NCI-H2029 treated with DMSO at 0.1 percent for 48 hours (cell line): ENCODE measurements at places on chromosomes 11 and 22.

DNA sequence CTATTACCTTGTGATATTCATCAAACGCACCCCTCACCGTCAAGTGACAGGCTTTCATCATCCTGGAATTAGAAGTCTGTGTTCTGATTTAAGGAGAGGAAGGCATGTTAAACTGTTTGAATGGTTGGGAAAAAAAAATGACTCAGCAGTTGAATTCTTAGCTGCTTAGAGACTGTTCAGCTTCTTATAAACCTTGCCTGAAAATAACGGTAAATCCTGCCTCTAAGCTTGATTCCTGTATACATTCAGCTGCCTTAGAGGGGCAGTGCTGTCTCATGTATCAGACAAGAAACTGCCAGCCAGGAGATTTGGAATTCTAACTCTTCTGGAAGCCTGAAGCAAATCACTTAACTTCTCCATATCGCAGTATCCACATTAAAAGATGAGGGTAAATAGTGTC, 437.4 kb downstream of the JRKL start:
- DNase-seq: no peak

DNA sequence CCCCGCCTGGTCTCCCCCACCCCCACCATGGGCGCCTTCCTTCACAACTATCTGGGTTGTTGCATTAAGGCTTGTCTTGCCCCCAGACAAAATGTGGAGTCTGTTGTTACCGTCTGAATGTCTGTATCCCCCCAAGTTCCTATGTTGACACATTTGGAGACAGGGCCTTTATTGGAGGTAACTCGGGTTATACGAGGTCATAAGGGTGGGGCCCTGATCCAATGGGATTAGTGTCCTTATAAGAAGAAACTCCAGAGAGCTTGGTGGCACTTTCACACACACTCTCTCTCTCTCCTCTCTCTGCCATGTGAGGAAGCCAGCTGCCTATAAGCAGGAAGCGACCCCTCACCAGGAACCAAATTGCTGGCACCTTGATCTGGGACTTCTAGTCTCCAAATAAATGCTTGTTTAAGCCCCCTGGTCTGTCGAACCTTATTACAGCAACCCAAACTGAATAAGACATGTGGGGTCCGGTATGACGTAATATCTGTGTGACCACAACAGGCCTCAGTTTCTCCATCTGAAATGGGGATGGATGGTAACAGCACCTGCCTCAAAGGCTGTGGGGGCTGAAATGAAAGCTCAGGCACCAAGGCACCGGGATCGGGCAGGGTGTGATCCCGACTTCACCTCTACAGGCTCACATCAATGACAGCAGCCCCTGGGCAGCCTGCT, 222.3 kb downstream of the CTTN start:
- no peak for DNase-seq

DNA sequence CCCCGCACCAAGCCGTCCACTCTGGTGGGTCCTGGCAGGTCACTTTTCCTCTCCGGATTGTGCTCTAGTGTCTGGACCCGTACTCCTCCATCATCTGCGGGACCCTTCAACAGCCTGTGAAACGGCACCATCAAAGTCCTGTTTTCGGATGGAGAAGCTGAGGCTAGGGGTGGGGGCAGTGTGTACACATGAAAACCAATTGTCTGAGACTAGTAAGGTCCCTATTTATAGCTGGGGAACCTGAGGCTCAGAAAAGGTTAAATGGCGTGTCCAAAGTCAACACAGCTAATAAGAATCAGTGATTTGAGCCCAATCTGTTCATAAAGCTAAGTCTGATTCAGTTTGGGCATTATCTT, 668 bp upstream of the LRRC32 start:
- no peak for DNase-seq

DNA sequence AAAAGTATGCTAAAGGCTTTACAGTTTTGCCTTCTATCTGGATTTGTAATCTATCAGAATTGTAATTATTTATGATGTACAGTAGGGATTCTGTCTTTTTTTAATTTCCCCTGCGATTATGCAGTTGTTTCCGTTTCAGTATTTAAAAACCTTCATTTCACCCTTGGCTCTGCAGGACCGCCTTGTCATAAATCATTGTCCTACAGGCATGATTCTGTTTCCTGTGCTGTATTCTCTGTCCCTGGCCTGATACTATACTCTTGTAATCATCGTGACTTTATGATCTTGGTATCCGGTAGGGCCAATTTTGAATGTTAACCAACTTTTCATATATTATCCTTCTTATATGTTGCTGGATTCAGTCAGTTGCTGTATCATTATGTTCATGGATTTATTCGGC, 151.7 kb downstream of the ATXN10 start:
- DNase-seq: no peak

GRCh38 chr22:38203090-38203810, 1.5 kb downstream of the MAFF start:
- DNase-seq: no peak

- DNase-seq: no peak
Observed at GRCh38 chr22:20273758-20274181, 5.7 kb upstream of the RTN4R start.

- no peak for DNase-seq
Observed at GRCh38 chr22:27314276-27314807, 487.2 kb downstream of the MN1 start.

GRCh38 chr11:21456186-21456585, 736.7 kb upstream of the ANO5 start:
- DNase-seq: no peak

GRCh38 chr11:45805305-45806071, 539 bp downstream of the SLC35C1 start:
- DNase-seq: no peak

GRCh38 chr11:116852261-116853031, 15.0 kb upstream of the APOA1 start:
- peak; percentile 6 for DNase-seq

DNA sequence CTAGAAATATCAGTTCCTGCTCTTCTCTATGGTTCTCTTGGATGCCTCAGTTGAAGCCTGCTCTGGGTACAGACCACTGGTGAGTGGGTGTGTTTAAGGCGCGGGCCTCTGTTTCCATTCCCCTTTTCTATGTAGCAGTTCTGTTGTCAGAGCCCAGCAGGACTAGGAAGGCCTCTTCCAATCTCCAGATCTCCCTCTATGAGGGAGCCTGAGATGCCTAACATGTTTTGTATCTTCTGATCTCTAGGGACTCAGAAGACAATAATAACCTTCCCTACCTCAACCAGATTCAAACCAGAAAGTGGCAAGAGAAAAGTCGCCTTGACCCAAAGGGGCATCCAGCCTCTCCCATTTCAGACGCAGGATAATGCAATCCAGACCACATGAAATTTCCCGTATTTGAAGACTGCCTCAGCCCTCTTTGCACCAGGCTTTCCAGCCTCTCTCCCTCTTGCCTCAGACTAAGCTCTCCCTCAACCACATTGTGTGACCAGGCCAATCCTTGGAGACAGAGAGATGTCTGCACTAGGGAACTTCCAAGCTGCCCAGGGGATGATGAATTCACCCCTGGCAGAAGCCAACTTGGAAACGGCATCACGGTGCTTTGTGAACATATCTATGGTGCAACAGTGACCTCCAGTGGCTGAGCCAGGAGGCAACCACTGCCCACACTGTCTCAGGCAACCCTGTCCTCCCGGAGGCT, 150.1 kb upstream of the UBASH3B start:
- peak; percentile 45 for DNase-seq

DNA sequence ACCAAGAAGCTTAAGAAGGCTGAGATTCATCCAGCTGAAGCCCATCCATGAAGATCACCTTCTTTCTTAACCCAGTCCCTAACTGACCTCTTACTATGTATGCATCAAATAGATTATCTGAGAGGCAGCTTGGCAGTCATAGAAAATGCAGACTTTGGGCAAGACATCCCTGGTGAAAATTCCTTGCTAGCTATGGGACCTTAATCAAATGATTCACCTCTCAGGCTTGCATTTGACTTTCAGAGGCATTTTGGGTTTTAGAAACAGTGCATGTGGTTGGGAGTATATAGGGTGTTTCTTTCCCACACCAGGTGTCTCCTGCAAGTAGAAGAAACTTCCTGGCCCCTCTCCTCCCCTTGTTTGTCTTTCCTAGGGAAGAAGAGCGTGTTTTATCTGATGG, 188.5 kb upstream of the ISX start:
- DNase-seq: no peak

- no peak for DNase-seq
Observed at GRCh38 chr11:10528121-10528520, 12.9 kb downstream of the RNF141 start.

- DNase-seq: no peak
Observed at GRCh38 chr22:37052386-37053309, 1.1 kb downstream of the KCTD17 start.

DNA sequence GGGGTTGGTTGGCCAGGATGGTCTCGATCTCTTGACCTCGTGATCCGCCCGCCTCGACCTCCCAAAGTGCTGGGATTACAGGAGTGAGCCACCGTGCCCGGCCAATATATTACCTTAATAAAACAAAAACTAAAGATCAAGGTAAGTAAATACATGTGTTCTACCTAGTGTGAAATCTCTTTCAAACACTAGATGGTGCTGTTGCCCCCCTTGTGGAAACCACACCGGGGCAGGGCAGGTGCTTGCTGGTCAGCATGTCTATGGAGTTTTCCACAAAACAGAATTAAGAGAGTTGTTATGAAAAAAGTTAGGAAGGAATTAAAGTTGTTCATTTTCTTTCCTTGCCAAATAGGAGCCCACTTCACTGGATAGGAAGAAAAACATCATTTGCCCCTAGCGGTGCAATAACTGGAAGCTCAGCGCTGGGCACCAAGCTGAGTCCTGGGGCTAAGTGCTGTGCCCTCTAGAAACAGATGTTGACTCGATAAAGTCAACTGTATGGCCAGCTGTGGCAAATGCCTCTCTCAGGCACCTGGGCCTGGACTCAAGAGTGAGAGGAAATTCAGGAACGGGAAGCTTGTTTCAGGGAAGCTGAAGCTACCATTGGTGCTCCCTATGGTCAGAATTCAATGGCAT, 6.3 kb upstream of the KCNJ5 start:
- DNase-seq: peak; percentile 61

- no peak for DNase-seq
Observed at GRCh38 chr11:123473941-123474677, 44.0 kb downstream of the GRAMD1B start.

DNA sequence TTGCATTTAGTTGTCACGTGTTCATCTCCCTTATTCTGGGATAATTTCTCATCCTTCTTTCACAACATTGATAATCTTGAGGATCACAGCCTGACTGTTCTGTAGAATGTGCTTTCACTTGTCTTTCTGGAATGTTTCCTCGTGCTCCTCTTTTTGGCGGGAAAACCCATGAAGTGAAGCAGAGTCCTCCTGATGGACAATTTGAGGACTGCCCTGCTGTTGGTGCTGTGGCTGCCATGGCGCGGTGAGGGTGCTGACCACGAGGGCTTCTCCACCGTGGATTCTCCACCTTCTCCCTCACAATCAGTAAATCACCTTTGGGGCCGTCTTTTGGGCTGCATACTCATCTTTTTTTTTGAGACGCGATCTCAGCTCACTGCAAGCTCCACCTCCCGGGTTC, 946.9 kb downstream of the BRD1 start:
- DNase-seq: no peak

DNA sequence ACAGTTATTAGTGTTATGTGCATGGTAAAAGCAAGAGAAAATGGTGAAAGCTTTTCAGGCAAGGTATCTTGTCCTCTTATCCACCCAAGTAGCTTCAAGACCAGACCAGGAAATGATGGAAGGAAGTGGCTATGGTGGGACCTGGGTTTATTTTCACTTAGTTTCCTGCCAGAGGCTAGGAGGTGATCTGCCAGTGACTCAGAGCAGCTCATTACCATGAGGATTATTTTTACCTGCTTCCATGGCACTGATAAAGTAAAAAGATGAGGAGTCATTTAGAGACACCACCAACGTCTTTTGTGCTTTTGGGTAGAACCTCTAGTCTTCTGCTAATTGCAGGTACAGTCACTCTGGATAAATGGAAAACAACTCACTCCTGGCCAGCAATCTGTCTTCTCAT, 339.9 kb upstream of the KIRREL3 start:
- DNase-seq: no peak

DNA sequence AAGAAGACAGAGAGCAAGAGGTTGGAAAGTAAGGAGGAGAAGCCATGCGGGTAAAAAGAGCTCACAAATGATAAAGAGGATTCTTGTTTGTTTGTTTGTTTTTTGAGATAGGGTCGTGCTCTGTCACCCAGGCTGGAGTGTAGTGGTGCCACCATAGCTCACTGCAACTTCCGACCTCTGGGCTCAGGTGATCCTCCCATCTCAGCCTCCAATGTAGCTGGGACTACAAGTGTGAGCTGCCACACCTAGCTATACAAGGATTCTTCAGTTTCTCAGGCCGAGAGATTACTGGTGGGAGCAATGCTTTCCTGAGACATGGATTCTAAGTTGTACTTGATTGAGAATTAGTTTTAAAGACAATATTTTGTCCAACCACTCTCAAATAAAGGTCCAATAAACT, 55.6 kb downstream of the CLTCL1 start:
- DNase-seq: no peak

- no peak for DNase-seq
Observed at GRCh38 chr22:39818094-39818493, 75.5 kb downstream of the ENTHD1 start.

- DNase-seq: no peak
Observed at GRCh38 chr22:36741204-36741793, 34.6 kb downstream of the IFT27 start.

DNA sequence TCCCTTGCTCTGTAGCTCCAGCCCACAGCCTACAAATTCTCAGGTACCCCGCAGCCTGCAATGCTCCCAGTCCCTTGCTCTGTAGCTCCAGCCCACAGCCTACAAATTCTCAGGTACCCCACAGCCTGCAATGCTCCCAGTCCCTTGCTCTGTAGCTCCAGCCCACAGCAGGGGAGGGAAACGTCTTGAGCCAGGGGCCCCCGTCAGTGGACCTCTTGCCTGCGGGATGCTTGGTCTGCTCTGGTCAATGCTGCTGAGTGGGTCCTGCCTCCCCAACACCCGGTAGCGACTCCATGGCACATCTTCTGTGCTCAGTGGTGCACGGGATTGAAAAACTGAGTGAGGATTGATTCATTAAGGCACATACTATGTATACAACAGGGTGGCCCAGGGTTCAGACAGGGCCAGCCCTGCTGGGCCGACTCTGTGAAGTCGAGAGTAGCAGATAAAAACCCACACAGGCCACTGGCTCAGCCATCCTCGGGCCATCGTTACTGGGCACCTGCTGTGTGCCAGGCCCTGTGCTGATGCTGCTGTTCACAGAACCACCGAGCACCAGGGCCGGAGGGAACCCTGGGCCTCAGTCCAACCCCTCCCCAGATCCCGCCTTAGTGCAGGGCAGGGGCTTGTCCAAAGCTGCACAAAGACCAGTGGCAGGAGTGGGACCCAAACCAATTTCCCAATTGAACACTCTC, 69.7 kb downstream of the MYO7A start:
- DNase-seq: no peak

- DNase-seq: no peak
Observed at GRCh38 chr11:72297828-72298227, 53.9 kb upstream of the PHOX2A start.

GRCh38 chr11:10990637-10991193, 132.9 kb upstream of the ZBED5 start:
- DNase-seq: no peak

- no peak for DNase-seq
Observed at GRCh38 chr22:25101501-25101900, 98.2 kb upstream of the CRYBB3 start.
